HFFc6 (cell line): ENCODE measurements at places on chromosomes 5 and 9. TPM values are rescaled to one million over a fixed set of nuclear protein-coding genes. Genes with fewer than 3 reads are reported as not detected.
A peak's percentile ranks its signal among the peaks of the same experiment; 100 is the strongest.

DNA sequence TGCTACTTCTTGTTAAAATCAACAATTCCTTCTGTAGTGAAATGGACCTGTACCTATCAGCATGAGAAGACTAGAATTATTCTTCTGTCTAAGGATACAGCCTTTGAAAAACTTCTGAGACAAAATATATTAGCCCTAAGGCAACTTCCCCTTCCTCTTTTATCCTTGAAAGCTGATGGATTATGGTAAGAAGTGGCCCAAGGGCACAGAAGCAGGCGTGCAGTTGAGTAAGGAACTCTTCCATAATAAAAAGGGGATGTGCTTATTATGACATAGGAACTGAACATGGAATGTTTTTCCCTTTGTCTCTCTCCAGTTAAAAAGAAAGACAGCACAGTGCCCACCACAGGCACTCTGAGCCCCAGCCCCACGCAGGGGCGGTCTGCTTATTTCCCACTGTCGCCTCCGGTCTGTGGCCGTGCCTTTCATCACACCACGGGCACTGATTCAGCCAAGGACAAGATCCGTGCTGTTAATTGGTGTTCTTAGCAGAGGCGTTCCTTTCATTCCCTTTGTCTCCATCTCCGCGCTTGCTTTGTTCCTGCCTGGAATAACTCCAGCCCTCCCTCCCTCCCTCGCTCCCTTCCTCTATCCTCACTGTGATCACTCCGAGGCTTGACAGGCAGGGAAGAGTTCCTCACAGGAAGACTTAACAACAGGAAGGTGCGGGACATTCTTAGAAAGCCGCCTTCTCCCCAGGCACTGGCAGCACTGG lies 135.9 kb upstream of the OTULINL start:
- DNase-seq, result peak; percentile 56

GRCh38 chr9:91056917-91057316 lies 255.3 kb downstream of the SYK start:
- peak; percentile 34 for DNase-seq

DNA sequence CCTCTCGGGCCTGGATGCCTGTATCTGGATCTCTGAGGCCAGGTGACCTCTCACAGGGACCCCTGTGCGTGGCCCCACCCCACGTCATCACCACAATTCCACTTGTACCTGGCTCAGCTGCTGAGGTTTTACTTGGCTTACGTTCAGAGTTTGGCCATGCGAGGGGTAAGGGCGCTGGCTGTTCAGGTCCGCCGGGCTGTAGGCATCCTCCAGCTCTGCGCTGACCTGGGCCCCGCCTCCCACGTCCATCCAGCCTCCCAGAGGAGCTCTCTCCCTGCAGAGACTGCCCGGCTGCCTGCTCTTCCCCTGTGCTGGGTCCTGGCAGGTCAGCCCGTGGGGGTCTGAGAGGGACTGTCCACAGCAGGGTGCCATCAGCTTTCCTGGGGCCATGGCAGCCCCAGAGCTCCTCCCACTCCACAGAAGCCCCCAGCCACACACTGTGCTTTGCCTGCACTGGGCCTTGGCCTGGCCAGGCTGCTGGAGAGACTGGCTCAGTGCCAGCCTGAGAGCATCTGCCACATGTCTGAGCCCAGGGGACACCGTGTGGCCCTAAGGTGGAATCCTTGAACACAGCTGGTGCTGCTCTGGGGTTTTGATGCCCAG lies 43.6 kb downstream of the SLC6A3 start:
- no peak for DNase-seq

DNA sequence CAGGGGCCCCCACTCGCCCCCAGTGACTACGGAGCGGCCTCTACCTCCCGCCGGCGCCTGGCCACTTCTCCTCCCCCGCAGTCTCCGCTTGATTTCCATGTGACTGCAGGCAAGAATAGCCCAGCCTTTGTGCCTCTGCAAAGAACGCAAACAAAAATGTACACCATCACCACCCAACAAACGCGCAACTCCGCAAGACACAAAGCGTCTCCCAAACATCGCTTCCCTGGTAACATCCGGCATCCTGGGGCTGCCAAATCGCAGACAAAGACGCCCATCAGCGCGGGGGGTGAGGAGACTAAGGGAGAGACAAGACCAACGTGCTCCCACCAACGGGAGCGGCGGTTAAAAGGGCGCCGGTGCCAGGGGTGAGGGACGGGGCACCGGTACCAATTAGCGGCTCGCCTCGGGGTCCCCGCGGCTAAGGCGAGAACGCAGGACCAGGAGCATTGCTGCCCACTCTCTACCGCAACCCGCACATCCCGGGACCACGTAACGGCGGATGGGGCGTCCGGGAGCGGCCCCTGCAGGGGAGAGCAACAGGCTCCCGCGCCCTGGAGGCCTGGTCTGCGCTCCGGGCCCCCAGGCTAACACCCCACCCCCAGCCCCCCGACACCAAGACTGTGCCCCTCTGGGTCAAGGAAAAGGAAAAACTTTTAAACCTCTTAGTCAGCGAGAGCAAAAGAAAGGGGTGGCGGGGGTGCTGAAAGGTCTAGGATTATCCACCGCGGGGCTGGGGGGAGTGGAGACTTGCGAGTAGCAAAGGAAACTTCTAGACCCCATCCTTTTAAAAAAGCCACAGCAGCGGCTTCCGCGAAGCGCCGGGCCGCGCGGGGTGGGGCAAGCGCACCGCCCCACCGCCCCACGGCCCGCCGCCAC lies 885 bp downstream of the MPDZ start:
- peak; percentile 57 for DNase-seq

Gene TMEM215
- total RNA-seq, result not detected in 3 replicates

GRCh38 chr9:8604201-8604600 lies 804.6 kb upstream of the DMAC1 start:
- no peak for DNase-seq

GRCh38 chr5:112202694-112203093 lies 216.4 kb downstream of the EPB41L4A start:
- DNase-seq, result no peak

GRCh38 chr9:133344071-133344470 lies 3.9 kb downstream of the MED22 start:
- DNase-seq, result no peak

Gene PCDHB15
- total RNA-seq, result 0.32 to 1.2 TPM (median 0.48 TPM) in 3 replicates

Gene SLC4A9
- total RNA-seq, result not detected in 3 replicates

Gene SMIM23
- not detected in 3 replicates for total RNA-seq

GRCh38 chr5:34014626-34015025 lies 6.8 kb upstream of the AMACR start:
- no peak for DNase-seq

Gene TMEM8B
- total RNA-seq, result 11.2 to 12.4 TPM (median 11.7 TPM) in 3 replicates

DNA sequence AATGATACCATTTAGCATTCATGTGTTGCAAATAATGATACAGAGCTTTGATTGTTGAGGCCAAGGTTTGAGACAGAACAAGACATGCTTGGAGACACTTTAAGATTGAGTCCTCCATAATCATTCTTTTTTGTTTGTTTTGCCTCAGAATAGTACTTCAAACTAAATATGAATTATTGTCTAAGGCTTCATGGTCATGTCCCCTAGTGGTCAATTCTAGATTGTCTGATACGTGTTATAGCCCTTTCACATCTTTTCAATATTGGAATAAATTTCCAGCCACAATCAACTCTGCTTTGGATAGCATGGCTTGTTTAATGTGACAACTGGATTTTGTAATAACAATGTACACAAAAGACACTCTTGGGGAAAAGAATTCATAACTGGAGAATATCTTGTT lies 64.2 kb downstream of the PRLR start:
- DNase-seq, result no peak

GRCh38 chr9:10238087-10238486 lies 374.7 kb downstream of the PTPRD start:
- no peak for DNase-seq

Gene GABBR2
- 2.5 and 7.1 TPM in 2 replicates for total RNA-seq
